ENCODE measurements at places on chromosomes 13 and 19.

- DNase-seq: no peak
Observed at GRCh38 chr13:96671073-96671472, 323.2 kb downstream of the OXGR1 start.

DNA sequence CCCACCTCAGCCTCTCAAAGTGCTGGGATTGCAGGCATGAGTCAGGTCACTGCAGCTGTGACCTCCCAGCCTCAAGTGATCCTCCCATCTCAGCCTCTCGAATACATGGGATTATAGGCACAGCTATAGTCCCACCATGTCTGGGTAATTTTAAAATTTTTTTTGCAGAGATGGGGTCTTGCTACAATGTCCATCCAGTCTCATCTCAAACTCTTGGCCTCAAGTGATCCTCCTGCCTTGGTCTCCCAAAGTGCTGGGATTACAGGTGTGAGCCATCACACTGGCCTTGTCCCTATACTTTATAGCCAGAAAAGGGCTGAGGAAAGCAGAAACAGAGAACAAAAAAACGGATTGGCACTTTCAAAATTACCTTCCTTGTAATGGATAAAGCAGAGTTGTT lies 4.8 kb upstream of the FBXO27 start:
- DNase-seq: no peak

- no peak for DNase-seq
Observed at GRCh38 chr13:78602561-78603239, 652 bp downstream of the POU4F1 start.

- no peak for DNase-seq
Observed at GRCh38 chr13:32243695-32244094, 71.5 kb downstream of the ZAR1L start.

DNA sequence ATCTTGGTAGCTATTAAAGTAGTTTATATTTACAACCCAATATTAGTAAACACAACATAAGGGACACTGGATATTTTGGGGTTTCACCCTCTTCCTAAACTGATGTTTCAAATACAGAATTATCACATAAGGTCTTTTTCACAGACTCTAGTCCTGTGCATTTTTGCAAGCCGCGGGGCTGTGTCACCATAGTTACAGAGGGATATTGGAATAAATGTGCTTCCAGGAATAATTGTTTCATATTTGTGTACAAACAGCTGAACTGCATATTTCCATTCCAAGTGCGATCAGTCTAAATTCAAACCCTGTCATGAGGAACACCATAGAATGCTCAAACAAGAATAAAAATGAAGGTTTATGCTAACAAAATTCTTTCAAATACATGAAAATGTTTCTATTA lies 762.5 kb upstream of the ARGLU1 start:
- DNase-seq: no peak

GRCh38 chr13:33571618-33572017 lies 246.3 kb upstream of the RFC3 start:
- no peak for DNase-seq

DNA sequence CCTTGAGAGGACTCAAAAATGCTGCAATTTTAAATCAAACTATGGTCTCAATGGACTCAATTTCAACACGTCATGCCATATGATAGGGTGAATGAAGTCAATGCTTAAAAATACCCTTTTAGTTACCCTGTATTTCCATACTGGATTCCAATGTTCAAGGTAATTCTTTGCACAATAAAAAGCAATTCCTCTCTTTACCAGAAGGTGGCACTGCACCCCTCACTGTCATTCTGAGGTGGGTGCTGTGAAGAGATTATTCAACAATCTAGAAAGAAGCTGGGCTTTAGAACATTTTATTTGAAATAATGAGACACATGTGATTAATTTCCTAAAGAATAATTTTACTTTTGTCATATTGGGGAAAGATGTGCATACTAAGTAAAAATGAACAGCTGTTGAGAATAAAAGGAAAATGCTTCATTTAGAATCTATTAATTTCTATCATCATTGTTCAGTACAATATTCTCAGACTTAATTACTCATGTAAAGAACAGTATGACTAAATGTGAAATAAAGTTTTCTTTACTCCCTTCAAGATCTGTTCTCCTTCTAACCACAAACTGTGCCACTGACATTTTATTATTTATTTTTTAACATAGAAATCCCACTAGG lies 789.1 kb downstream of the GPC5 start:
- peak; percentile 55 for DNase-seq

DNA sequence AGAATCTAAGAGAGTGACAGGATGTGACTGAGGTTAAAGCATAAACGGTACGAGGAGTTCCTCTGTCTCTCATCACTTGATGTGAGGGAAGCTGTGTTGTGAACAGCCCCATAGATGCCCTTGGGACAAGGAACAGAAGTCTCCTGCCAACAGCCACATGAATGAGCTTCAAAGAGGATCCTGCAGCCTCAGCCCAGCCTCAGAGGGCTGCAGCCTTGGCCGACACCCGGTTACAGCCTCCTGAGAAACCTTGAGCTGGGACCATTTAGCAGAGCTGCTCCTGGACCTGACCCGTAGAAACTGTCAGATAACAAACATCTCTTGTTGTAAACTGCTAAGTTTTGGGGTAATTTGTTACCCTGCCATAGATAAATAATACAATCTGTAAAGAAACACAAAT lies 54.2 kb downstream of the CCNE1 start:
- DNase-seq: no peak

GRCh38 chr19:47374876-47375693 lies 26.0 kb downstream of the DHX34 start:
- DNase-seq: no peak

DNA sequence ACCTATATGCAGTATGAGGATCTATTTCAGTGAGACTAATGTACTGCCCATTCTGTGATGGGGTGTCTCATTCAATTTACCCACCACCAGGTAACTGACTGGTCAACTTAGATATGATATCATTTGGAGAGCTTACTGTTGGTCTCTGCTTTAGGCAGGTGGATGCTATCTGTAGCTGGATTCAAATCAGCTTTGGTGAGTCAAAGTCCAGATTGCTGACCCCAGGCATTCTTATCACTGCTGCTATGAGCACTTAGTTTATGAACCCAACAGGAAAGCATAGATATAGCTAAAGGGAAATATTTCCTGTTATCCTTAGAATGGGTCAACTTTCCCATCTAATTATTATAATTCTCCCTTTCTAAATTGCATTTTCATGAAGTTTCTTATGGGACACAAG lies 1295.2 kb upstream of the SPRY2 start:
- DNase-seq: no peak

DNA sequence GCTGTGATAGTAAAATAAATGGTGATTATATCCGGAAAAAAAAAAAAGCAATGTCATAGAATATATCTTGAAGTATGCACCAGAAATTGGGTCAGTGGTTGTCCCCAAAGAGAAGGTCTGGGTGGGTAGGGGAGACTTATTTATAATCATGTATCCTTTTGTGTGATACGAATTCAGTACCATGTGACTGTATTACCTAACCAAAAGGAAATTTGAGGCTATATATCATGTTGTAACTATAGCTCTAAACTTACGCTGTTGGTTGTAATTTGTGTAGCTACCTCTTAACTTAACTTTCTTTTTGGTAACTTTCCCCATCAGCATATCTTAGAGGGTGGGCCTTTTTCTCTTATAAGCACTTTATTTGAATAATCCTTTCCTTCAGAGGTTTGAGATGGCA lies 25.2 kb upstream of the KCTD4 start:
- no peak for DNase-seq

DNA sequence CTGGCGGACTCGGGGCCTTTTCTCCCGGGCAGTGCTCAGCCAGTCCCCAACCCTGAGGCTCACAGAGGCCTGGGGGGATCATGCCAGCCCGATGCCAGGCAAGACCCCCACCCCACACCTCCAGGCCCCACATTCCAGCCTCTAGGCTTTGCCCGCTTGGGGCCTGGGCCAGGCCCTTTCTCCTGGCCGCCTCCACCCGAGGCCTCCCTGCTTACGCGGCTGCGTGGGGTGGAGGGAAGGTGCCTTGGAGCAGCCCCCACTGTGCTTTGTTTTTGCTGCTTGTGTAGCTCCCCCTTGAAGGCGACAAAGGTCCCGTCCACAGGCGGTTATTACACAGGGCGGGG lies 38.4 kb downstream of the SMIM24 start:
- DNase-seq: no peak

DNA sequence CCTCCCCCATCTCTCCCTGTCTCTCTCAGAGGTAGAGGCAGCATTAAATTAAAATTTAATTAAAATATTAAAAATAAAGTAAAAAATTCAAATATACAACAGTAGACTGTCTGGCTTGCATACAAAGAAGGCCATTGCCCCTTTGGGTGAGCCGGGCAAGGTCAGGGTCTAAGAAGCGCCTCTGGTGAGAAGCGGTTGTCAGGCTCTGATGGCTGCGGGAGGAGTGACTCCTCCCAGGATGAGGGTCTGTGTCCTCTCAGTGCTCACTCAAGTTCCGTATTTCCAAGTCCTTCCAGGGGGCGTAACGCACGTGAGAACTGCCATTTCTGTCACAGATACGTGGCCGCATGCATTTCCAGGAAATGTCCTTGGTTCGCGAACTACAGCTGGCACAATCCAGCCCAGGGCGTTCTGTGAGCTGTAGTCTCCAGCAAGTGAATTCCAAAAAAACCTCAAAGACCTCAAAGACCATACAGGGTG lies 737 bp upstream of the ZNF181 start:
- peak; percentile 73 for DNase-seq

- DNase-seq: no peak
Observed at GRCh38 chr19:45547965-45548609, 36.5 kb downstream of the OPA3 start.

GRCh38 chr13:29654843-29655547 lies 59.5 kb upstream of the SLC7A1 start:
- DNase-seq: no peak

- no peak for DNase-seq
Observed at GRCh38 chr13:40434516-40435397, 231.7 kb downstream of the FOXO1 start.

DNA sequence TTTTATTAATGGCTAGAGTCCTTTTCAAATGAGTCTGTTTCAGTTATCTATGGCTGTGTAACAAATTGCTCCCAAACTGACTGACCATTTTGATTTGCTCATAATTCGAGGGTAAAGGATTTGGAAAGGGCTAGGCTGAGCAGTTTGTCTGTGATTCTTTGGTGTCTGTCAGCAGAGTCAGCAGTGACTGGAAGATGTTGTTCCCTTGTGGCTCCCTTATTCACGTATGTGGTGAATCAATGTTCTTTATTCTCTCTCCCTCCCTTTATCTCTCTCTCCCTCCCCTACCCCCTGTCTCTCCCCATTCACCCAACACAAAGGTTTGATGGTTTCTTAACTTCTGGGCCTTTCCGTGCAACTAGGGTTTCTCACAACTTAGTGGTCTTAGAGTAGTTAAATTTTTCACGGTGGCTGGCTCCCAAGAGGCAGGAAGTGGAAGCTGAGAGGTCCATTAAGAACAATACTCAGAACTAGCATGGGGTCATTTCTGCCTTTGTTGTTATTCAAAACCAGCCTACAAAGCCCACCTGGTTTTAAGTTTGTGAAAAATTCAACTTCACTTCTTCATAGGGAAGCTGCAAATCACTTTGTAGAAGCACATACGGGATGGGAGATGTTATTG lies 772.5 kb upstream of the SLITRK1 start:
- no peak for DNase-seq

DNA sequence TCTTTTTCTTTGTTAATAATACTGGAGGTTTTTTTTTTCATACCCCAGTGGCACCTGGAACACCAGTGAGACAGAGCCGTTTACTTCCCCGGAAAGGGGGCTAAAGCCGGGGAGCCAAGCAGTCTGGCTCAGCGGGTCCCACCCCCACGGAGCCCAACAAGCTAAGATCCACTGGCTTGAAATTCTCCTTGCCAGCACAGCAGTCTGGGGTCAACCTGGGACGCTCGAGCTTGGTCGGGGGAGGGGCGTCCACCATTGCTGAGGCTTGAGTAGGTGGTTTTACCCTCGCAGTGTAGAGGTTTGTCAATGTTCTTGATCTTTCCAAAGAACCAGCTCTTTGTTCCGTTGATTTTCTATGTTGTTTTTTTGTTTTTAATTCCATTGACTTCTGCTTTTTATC lies 94.6 kb upstream of the DIAPH3 start:
- DNase-seq: no peak

- DNase-seq: no peak
Observed at GRCh38 chr19:41813911-41814310, 17.5 kb downstream of the CEACAM3 start.

GRCh38 chr19:23070353-23071146 lies 46.3 kb upstream of the ZNF730 start:
- peak; percentile 7 for DNase-seq

- no peak for DNase-seq
Observed at GRCh38 chr19:33529094-33529676, 7.6 kb upstream of the PEPD start.

DNA sequence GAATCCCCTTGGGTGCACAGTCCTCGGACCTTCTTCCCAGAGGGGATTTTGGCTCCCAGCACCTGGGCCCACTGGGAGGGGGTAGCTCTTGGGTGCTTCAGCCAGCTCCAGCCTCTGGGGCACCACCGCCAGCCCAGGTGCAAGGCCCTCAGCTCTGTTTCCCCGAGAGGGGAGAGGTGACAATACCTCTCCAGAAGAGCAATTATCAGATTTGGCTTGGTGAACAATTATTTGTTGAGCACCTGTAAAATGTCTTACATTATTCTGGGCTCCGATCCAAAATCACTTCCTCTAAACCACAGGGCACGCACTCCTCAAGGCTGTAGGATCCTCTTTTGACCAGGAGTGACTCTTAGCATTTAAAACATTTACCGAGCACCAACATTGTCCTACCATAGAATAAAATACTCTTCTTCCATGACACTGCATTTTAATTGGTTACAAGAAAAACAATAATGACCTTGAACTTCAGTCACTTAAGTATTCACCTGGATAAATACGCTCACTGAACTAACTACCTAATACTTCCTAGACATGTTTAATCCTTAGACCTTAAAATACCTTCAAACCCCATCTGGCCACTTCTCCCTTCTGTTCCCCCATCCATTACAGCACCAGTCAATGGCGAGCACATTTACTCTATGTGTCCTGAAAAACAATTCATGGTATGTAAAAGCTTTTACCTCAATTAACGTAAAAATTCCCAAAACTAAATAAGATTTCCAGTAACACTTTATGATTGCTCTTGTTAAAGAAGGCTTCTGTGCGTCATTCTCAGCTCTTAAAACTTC lies 54.8 kb downstream of the ABCC4 start:
- peak; percentile 19 for DNase-seq

DNA sequence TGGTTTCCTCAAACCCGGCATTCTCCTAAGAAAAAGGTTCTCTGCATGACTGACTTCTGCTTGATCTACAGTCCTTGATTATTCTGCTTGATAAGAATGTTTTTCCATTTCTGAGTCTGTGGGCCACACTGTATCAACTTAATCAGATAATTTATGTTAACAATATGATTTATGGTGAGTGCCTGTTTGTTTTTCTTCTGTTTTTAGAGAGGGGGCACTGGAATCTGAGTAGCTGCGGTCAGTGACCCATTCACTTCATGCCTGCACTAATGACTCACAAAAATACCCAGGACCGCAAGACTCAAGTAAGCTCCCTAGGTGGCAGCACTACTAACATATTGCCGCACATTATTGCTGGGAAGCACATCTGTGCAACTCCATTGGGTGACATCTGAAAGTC lies 542.3 kb upstream of the ATXN8OS start:
- no peak for DNase-seq

- DNase-seq: peak; percentile 86
Observed at GRCh38 chr13:48304143-48304876, 759 bp downstream of the RB1 start.

- DNase-seq: peak; percentile 0
Observed at GRCh38 chr19:34556488-34556887, 74.9 kb downstream of the WTIP start.

GRCh38 chr13:36979361-36980050 lies 19.6 kb downstream of the ALG5 start:
- DNase-seq: no peak

GRCh38 chr19:4803736-4804695 lies 12.5 kb downstream of the FEM1A start:
- DNase-seq: peak; percentile 24
